Activated naive CD8-positive, alpha-beta T cell treated with anti-CD3 and anti-CD28 coated beads, Interleukin-2, amount 10 ng/mL, durations not matched to agents 7 days and 5 days (primary cell): ENCODE measurements at places on chromosomes 1 and 21. TPM values are rescaled to one million over a fixed set of nuclear protein-coding genes. Genes with fewer than 3 reads are reported as not detected.

DNA sequence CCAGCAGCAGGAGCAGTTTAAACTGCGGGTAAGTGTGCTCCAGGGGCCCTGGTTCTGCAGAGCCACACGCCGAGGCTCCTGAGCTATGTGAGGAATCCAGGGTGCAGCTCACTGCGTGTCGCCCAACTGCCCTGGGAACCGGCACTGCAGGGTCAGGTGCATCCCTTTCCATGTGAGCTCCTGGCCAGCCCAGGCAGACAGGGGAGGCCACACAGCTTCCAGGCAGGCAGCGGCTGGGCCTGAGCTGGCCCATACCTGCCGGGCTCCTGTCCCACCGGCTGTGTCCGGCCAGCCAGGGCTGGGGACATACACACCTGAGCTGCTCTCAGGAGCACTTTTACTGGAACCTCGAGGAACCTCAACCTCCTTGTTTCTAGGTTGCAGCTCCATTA is 18.6 kb upstream of the COL18A1 start:
- peak; percentile 23 for DNase-seq
- H3K4me1 ChIP-seq = no peaks in the 10 kb centered on the region
- H3K4me3 ChIP-seq = no peak overlapping the region
- H3K27me3 ChIP-seq = no peaks in the 10 kb centered on the region

The MARK1 gene
- total RNA-seq = not detected

The RCC2 gene
- 106 TPM for total RNA-seq

GRCh38 chr21:17119466-17120297 is 393.2 kb upstream of the CXADR start:
- no peaks in the 10 kb centered on the region for H3K27me3 ChIP-seq
- no peak for DNase-seq
- no peak overlapping the region for H3K27ac ChIP-seq
- H3K4me3 ChIP-seq = no peak overlapping the region

The CFHR2 gene
- total RNA-seq = not detected

The SEC16B gene
- 0.42 TPM for total RNA-seq

The CRABP2 gene
- 0.80 TPM for total RNA-seq

- no peaks in the 10 kb centered on the region for H3K4me1 ChIP-seq
- H3K4me3 ChIP-seq = no peak overlapping the region
- H3K36me3 ChIP-seq = no peaks in the 10 kb centered on the region
- H3K27me3 ChIP-seq = peaks cover 36% of the 10 kb centered on the region
- DNase-seq = no peak
Observed at GRCh38 chr1:201264072-201264471, 19.2 kb upstream of the PKP1 start.

The RPRD2 gene
- 42.2 TPM for total RNA-seq

DNA sequence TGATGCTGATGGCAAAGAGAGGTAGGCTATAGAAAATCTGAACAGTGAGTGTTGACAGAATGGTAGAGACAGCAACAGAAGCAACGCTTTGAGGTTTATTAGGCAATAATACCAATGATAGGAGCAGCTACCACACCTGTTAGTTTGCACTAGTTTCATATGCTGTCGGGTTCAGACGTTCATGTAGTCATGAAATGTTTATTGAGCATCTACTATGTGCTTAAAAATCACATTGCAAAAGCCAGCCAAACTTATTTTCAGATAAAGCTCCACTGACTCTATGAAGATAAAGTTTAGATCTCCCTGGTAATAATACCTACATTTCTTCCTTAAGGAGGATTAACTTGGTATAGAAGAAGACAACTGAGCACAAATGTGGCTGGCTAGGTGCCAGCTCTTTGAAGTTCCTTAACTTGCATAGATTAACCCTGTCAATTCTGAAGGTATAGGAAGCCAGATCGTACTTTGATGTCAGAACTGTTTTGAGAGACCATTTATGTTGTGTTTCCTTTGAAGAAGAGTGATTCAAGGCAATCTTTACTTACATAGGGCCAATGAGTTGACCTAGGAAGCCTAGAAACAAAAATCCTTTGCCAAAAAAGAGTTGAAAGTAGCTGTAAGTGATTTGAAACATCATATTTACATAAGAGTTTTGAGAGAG is 71.5 kb downstream of the DISP1 start:
- H3K36me3 ChIP-seq = no peaks in the 10 kb centered on the region
- H3K27me3 ChIP-seq = no peaks in the 10 kb centered on the region
- no peak overlapping the region for H3K27ac ChIP-seq
- H3K4me1 ChIP-seq = peaks cover 9% of the 10 kb centered on the region

GRCh38 chr1:183472488-183473216 is at the start of gene SMG7:
Gene SMG7 (plus strand): TSS chr1:183472499. CDS start chr1:183472621, 122 bp downstream.
- peak within 1 kb of the TSS; percentile 98 for H3K27ac ChIP-seq
- peaks cover 17% of the 10 kb centered on the region for H3K4me1 ChIP-seq
- DNase-seq = no peak
- H3K27me3 ChIP-seq = no peaks in the 10 kb centered on the region
- H3K4me3 ChIP-seq = peak within 1 kb of the TSS; percentile 94

DNA sequence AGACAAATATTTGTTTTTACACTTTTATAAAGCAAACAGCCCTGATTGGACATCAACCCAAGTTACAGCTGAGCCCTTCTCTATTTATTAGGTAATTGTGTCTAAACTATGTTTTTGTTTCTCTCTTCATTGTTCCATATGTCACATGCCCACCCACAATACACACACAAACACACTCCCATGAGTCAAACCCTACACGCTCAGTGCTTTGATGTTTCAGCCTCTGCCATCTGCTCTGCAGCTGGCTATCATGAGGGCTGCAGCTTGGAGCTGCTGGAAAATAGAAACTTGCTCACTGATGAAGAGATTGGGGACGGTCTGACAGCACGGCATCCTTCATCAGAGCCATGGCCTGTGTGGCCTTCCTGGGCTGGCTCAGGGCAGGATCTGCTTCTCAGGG is 41.7 kb downstream of the PSMG1 start:
- no peaks in the 10 kb centered on the region for H3K4me1 ChIP-seq
- H3K27ac ChIP-seq = no peak overlapping the region
- peaks cover 8% of the 10 kb centered on the region for H3K27me3 ChIP-seq
- no peak for DNase-seq
- H3K4me3 ChIP-seq = no peak overlapping the region

- peaks cover 21% of the 10 kb centered on the region for H3K27me3 ChIP-seq
- no peak overlapping the region for H3K27ac ChIP-seq
- no peak for DNase-seq
- no peaks in the 10 kb centered on the region for H3K4me1 ChIP-seq
- H3K4me3 ChIP-seq = no peak overlapping the region
- no peaks in the 10 kb centered on the region for H3K36me3 ChIP-seq
Observed at GRCh38 chr1:209434631-209435217, 148.8 kb upstream of the CAMK1G start.

DNA sequence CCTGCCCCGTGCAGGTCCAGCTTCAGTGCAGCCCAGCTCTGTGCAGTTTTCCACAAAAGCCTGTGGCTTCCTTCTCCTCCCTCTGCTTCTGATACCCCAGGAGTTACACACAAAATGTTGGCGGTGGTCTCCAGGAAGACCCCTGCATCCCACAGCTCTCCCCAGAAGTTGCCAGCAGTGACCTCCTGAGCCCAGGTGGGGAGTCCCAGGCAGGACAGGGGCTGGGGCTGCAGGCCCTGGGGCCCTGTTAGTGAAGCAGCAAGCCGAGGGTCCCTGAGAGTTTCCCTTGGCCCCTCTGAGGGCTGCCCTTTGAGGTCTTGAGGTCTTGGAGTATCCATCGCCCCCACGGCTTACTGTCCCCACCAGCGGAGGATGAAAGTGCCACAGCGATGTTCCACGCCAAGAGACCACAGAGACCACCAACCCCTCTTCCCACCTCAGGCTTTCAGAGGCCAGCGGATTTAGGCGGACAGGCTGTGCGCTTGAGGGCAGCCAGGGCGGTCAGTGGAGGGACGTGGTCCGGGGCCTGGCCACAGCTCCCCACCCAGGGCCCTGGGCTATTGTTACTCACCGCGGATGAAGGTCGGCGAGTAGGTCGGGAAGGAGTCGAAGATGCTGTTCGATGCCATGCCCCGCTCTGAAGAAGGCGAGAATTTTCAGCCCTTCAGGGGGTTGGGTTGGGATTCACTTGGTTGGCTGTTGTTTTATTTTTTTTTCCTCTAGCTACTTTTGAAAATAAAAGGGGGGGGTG is 34.0 kb upstream of the RUNX3 start:
- H3K27ac ChIP-seq = peak overlapping the region; percentile 97
- H3K4me3 ChIP-seq = peak overlapping the region; percentile 87
- H3K36me3 ChIP-seq = peaks cover 51% of the 10 kb centered on the region
- peaks cover 59% of the 10 kb centered on the region for H3K4me1 ChIP-seq

DNA sequence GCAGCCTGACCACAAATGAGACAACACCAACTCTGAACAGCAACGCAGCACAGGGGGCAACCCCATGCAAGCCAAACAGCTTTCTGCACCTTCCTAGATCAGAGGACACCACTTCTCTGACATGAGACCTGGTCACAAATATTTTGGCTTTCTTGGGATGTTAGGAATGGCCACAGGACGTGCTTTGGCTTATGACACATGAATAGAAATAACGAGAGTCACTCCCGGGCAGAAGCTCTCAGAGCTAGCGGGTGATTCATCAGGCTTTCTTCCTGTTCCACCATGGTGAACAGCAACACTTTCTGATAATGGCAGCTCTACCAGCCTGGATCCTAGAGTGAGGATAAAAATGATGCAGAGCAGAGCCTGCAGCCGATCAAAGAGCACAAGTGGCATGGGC is 39.4 kb downstream of the PAFAH2 start:
- H3K36me3 ChIP-seq = peaks cover 46% of the 10 kb centered on the region
- H3K4me1 ChIP-seq = peaks cover 9% of the 10 kb centered on the region
- no peak overlapping the region for H3K27ac ChIP-seq
- H3K4me3 ChIP-seq = no peak overlapping the region

DNA sequence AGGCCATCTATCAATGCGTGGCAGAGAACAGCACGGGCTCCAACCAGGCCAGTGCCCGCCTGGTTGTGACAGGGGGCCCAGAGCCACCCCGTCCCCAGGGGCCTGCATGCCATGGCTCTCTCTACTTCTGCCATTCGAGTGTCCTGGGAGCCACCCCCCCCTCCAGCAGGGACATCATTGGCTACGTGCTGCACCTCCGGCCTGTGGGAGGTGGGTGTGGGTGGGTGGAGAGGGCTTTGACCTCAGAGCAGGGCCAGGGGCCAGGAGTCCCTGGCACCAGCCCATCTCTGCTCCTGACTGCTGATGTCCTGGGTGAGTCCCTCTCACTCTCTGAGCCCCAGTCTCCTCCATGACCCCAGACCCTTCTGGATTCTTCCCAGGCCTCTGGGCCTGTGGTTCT is 25.3 kb downstream of the SLC27A3 start:
- H3K4me3 ChIP-seq = no peak overlapping the region
- H3K4me1 ChIP-seq = peaks cover 41% of the 10 kb centered on the region
- no peaks in the 10 kb centered on the region for H3K27me3 ChIP-seq
- no peak overlapping the region for H3K27ac ChIP-seq
- DNase-seq = no peak

DNA sequence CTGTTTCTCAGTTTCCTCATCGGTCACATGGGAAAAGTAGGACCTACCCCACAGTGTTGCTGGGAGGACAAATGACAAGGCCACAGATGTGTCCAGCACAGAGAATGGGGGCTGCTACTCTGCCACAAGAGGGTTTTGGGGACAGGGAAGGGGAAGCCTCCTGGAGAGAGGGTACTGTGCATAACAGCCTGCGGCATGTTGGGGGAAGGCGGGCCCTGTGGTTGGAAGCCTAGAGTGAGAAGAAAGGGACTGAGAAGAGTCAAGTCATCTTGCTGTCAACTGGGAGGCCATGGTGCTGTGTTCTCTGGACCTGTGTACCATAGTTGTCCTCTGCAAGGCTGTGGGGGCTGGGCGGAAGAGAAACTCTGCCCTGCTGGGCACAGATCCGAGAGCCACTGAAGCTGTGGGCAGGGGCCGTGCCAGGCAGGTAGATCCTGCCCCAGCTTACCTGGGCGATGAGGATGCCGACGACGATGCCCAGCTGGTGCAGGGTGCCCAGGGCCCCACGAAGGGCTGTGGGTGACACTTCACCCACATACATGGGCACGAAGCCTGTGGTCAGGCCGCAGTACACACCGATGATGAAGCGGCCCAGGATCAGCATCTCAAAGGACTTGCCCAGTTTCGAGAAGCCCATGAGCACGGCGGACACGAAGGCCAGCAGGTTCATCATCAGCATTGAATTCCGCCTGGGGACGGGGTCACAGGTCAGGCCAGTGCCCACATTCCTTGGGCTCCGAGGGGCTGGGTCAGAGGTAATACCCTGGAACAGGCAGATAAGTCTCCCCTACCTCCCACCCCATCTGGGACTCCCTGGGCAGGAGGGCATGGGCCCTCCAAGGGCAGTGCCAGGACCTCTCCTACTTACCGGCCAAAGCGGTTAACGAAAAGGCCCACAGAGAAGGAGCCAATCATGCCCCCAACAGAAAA is 28.2 kb downstream of the SLC2A1 start:
- peaks cover 74% of the 10 kb centered on the region for H3K4me1 ChIP-seq
- DNase-seq = no peak
- H3K4me3 ChIP-seq = peak overlapping the region; percentile 82
- H3K27me3 ChIP-seq = no peaks in the 10 kb centered on the region
- peak overlapping the region; percentile 98 for H3K27ac ChIP-seq
- peaks cover 43% of the 10 kb centered on the region for H3K36me3 ChIP-seq

- peak overlapping the region; percentile 93 for H3K27ac ChIP-seq
- no peaks in the 10 kb centered on the region for H3K27me3 ChIP-seq
- H3K4me1 ChIP-seq = peaks cover 51% of the 10 kb centered on the region
- no peak for DNase-seq
- peaks cover 8% of the 10 kb centered on the region for H3K36me3 ChIP-seq
Observed at GRCh38 chr1:21342961-21343838, 52.9 kb upstream of the ECE1 start.

The MYBPH gene
- not detected for total RNA-seq

GRCh38 chr21:46397211-46397905 is 61.3 kb upstream of the DIP2A start:
- H3K4me1 ChIP-seq = peaks cover 2% of the 10 kb centered on the region
- H3K4me3 ChIP-seq = no peak overlapping the region
- no peak overlapping the region for H3K27ac ChIP-seq

GRCh38 chr1:183244466-183244865 is 58.4 kb downstream of the LAMC2 start:
- H3K36me3 ChIP-seq = no peaks in the 10 kb centered on the region
- H3K4me3 ChIP-seq = no peak overlapping the region
- no peak for DNase-seq
- no peak overlapping the region for H3K27ac ChIP-seq
- H3K4me1 ChIP-seq = no peaks in the 10 kb centered on the region

DNA sequence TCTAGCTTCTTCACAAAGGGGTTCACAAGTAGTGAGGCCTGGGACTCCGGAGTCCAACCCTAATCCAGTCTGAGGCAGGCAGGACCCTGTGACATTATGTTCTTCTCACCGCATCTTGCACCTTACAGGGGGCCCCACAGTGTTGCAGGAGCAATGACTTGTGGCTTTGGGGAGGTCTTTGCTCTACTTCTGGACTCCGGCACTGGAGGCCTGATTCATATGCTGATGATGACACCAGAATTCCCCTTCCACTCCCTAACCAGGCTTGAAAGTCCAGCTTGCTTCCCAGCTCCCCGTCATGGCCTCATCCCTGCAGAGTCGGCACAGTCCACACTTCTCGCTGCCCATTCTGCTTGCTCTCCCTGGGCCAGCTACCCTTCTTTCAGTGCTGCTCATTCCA is 96.3 kb upstream of the SLC44A3 start:
- no peak overlapping the region for H3K27ac ChIP-seq
- H3K36me3 ChIP-seq = no peaks in the 10 kb centered on the region
- no peak for DNase-seq
- H3K4me3 ChIP-seq = no peak overlapping the region

GRCh38 chr1:235513495-235514366 is 9.5 kb upstream of the B3GALNT2 start:
- peaks cover 23% of the 10 kb centered on the region for H3K27me3 ChIP-seq
- no peak overlapping the region for H3K4me3 ChIP-seq
- no peak for DNase-seq
- no peak overlapping the region for H3K27ac ChIP-seq

- H3K27me3 ChIP-seq = no peaks in the 10 kb centered on the region
- no peak overlapping the region for H3K4me3 ChIP-seq
- peaks cover 7% of the 10 kb centered on the region for H3K4me1 ChIP-seq
- H3K27ac ChIP-seq = peak overlapping the region; percentile 7
- peaks cover 42% of the 10 kb centered on the region for H3K36me3 ChIP-seq
- DNase-seq = no peak
Observed at GRCh38 chr1:114725230-114725629, 8.7 kb upstream of the NRAS start.

The MX2 gene
- total RNA-seq = 106 TPM
